ENCODE measurements at places on chromosomes 11 and 22. TPM values are rescaled to one million over a fixed set of nuclear protein-coding genes. Genes with fewer than 3 reads are reported as not detected.

Gene DRD4
- not detected for total RNA-seq

Gene OR8G5
- total RNA-seq, result not detected

Gene ART5
- total RNA-seq, result not detected

Gene HDAC10
- 26.7 TPM for total RNA-seq

Gene C11orf16
- not detected for total RNA-seq

Gene UBQLNL
- not detected for total RNA-seq

Gene XKR3
- not detected for total RNA-seq

Gene KCNJ5
- total RNA-seq, result 0.85 TPM

Gene OR52N4
- total RNA-seq, result not detected

Gene ANGPTL5
- not detected for total RNA-seq

Gene FJX1
- 76.9 TPM for total RNA-seq

Gene CD6
- total RNA-seq, result 0.19 TPM

Gene LAMTOR1
- 139 TPM for total RNA-seq

Gene GCAT
- 38.1 TPM for total RNA-seq

Gene CYTH4
- total RNA-seq, result 0.21 TPM

Gene SLN
- not detected for total RNA-seq

Gene BET1L
- total RNA-seq, result 21.2 TPM

Gene OR8D4
- total RNA-seq, result not detected

Gene RELA
- 68.3 TPM for total RNA-seq

Gene IGLL1
- not detected for total RNA-seq

Gene FOXRED2
- total RNA-seq, result 6.1 TPM

Gene MAPK8IP2
- total RNA-seq, result 0.65 TPM

Gene OR4A15
- not detected for total RNA-seq

Gene TBC1D22A
- total RNA-seq, result 26.8 TPM

Gene BBS1
- total RNA-seq, result 20.9 TPM

Gene KIRREL3
- not detected for total RNA-seq

Gene C11orf52
- total RNA-seq, result 5.9 TPM

Gene TEX12
- not detected for total RNA-seq

Gene PHF5A
- total RNA-seq, result 42.9 TPM

Gene SLC37A2
- total RNA-seq, result 26.1 TPM

Gene CRACR2B
- 3.0 TPM for total RNA-seq

Gene TPH1
- total RNA-seq, result under 0.01 TPM

Gene VWCE
- total RNA-seq, result 0.21 TPM

Gene CSF2RB
- not detected for total RNA-seq

Gene CCDC116
- not detected for total RNA-seq

Gene EHF
- total RNA-seq, result 160 TPM

Gene HTR3B
- not detected for total RNA-seq

Gene DMC1
- 1.6 TPM for total RNA-seq

Gene OR52I1
- not detected for total RNA-seq

Gene MPPED2
- not detected for total RNA-seq

Gene CHST1
- total RNA-seq, result 0.07 TPM

Gene SLC15A3
- 0.07 TPM for total RNA-seq

Gene RIMBP3B
- total RNA-seq, result 0.14 TPM

Gene ART1
- not detected for total RNA-seq

Gene SLC22A6
- not detected for total RNA-seq

Gene LARGE2
- total RNA-seq, result 25.0 TPM

Gene B4GALNT4
- 82.5 TPM for total RNA-seq
